ENCODE measurements at places on chromosomes 3 and 15.

DNA sequence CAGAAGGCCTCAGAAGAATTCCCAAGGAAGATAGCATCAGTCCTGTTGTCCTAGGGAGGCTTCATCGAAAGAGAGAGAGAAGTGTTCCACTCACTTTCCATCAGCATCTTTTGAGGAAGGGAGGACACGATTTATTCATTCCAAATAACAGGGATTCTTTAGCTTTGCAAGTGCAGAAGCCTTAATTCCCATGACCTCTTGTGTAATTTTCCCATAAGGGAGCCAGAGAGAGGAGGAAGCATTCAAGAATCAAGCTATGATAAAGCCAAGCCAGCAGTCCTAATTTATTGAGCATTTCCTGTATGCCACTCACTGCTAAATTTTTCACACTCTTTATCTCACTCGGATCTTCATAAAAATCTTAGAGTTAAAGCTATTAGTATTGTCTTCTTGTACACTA, 169.7 kb upstream of the MITF start:
- no peak for DNase-seq

DNA sequence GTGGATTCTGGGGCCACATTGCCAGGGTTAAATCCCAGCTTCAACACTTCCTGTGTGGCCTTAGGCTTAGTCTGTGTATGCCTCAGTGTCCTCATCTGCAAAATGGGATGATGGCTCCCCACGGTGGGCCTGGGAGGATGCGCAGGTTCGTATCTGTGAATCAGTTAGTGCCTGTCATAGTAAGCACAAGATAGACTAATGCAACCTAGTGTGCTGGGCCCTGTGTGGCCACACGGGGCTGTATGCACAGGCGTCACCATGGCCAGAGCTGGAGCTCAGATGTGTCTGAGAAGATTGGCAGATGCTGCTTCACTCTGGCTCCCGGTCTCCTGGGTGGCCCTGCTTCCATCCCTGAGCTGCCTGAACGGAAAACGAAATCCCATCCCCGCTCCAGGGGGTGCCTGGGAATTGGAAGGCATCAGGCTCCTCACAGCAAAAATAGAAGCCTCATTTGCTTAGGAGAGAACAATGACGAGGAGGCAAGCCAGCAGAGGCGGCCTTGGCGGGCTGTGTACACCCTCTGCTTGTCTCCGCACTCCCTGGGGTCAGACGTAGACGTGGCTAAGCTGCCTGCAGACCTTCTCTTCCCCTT, 103.6 kb downstream of the APBA2 start:
- DNase-seq, result no peak

DNA sequence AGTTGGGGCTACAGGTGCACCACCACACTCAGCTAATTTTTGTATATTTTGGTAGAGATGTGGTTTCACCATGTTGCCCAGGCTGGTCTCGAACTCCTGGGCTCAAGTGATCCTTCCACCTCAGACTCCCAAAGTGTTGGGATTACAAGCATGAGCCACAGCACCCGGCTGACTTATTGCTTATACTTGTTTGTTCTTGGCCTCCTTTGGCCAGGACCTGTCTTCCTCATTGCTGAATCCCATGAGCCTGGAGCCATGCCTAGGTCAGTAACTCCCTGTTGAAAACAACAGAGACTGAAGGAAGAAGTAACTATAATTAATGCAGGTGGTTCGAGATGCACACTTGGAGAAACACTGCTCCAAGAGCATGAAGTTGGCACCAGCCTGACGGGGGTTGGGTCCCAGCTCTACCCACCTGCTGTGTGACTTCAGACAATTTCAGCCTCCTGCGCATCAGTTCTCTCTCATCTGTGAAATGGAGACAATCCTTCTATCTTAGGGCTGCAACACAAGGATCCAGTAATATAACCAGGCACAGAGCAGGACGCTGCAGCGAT, 38.9 kb downstream of the CPN2 start:
- DNase-seq, result no peak

GRCh38 chr3:50985893-50986292, 311.2 kb downstream of the DOCK3 start:
- no peak for DNase-seq

DNA sequence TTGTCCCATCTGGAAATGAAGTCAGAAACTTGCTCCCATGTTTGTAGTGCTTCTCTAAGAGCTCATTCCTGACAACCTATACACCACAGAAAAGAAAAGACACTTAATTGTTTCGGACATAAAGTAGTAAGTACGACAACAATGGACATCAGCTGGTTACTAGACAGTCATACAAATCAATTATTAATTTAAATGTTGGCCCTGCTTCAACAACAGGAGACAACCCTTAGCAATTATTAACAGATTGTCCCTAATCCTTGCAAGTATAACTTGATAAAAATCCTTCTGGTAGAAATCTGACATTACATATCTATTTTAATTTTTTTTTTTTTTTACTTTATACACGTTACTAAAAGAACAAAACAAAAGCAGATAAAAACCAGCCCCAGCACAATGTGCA, 29.8 kb downstream of the ERICH6 start:
- no peak for DNase-seq

DNA sequence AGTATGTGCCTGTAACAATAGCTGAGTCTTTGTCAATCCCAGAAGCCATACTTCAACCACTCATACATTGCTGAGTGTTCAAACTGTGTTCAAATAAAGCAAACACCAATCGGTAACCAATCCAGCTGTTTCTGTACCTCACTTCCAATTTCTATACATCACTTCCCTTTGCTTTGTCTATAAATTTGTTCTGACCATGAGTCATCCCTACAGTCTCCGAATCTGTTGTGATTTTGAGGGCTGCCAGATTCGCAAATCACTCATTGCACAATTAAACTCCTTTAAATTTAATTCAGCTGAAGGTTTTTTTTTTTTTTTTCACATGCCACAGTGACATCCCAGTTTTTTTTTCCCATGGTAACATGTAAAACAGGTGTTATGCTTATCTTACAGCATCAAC, 870.3 kb downstream of the NAALADL2 start:
- DNase-seq, result no peak

GRCh38 chr15:75713338-75713895, 769 bp upstream of the CSPG4 start:
- no peak for DNase-seq

GRCh38 chr3:94787734-94788270, 724.9 kb downstream of the NSUN3 start:
- no peak for DNase-seq

DNA sequence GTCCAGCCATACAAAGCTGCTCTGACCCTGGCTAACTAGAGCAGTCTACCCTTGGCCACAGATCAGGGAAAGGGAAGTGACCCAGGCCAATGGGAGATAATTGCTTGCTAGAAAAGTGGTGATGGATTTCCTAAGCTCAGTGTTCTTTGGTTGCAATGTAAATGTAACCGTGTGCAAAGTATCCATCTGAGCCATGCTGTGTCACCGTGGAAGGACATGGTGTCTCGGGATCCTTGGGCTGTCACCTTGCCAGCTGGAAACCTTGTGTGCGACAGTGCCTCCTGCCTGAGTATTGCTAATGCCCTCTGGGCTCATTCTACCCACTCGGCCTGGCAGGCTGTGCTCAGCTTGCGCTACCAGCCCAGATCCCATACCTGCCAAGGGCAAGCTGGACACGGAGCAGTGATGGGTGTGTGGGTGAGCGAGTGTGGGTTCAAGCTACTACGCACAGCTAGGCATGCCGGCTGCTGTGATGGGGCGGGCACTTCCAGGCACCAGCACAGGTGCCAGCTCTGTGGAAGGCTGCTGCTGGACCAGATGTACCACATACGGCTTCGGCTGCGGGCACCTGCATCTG, 10.7 kb upstream of the SIAH2 start:
- no peak for DNase-seq

GRCh38 chr15:82812994-82813393, 3.6 kb downstream of the WHAMM start:
- no peak for DNase-seq

GRCh38 chr3:149080011-149080698, 6.2 kb downstream of the HLTF start:
- no peak for DNase-seq

DNA sequence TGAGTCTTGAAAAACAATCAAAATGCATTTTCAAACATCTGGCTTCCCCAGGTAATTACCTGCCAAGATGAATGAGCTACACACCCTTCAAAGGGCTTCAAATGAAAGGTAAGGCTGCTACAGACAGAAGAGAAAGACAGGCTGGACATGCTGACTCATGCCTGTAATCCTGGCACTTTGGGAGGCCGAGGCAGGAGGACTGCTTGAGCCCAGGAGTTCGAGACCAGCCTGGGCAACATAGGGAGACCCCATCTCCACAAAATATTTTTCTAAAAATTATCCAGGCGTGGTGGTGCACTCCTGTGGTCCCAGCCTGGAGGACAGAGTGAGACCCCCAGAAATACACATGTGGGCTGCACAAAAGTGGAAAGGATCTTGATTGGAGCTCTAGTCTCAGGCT, 14.5 kb upstream of the ZFYVE19 start:
- no peak for DNase-seq

GRCh38 chr3:172517859-172518466, 5.3 kb downstream of the TNFSF10 start:
- DNase-seq, result no peak

GRCh38 chr3:96814651-96815567, 515 bp downstream of the EPHA6 start:
- DNase-seq, result peak; percentile 89

GRCh38 chr3:115525731-115526130, 97.6 kb upstream of the GAP43 start:
- no peak for DNase-seq

- no peak for DNase-seq
Measured at GRCh38 chr3:46576-46975, 150.0 kb upstream of the CHL1 start.

DNA sequence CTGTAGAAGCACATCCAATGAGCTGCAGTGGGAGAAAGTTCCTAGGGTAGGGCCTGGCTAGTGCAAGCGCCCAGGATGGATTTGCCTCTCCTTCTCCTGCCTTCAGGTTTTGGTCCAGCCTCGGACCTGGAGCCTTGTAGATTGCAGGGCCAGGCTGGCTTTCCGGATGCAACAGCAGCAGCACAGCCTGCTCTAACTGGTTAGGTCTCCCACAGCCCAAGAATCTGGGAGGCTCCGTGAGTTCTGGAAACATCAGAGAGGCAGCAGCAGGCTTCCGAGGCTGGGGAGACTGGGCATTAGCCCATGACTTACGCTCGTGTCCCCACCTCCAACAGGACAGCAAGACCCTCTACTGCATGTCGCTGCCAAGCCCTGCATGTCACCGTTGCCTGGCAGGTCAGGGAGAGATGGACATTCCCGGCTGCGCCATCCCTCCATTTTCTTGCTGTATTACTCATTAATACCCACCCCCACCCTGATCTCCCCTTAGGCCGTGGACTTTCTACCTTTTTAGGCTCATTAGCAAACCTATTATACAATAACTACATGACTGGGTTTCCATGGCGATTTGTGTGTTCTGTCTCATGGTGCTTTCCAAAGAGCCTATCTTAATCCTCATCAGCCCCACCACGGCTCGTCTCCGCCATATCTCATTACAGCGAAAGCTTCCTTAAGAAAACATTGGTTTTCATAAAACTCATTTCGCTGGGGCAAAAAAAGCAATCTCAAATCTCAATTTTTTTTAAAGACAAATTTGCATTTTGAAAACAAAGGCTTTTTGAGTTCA, 40.9 kb upstream of the RGMA start:
- peak; percentile 94 for DNase-seq

GRCh38 chr3:142987707-142988106, 13.7 kb upstream of the U2SURP start:
- peak; percentile 21 for DNase-seq

DNA sequence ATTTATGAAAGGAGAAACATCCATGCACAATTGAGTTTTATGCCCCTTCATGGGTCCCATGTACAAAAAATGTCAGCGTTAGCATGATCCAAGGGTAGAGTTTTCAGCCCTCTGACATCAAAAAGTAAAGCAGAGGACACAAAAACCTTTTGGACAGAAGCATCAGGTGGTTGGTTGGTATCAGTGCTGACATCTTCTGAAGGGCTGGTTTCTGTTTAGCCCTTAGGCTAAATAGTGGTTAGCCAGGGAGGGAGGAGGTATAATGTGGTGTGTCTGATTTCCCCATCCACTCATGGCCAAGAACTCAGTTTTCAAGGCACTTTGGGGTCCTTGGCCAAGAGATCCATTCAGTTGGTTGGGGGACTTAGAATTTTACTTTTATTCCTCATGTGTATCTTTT, 16.5 kb downstream of the CCDC66 start:
- no peak for DNase-seq

All from NCI-H524 (cell line).